Brain pericyte (primary cell): ENCODE measurements at places on chromosomes 4 and X.

- no peak for DNase-seq
Observed at GRCh38 chr4:2790583-2791517, 2.0 kb upstream of the SH3BP2 start.

DNA sequence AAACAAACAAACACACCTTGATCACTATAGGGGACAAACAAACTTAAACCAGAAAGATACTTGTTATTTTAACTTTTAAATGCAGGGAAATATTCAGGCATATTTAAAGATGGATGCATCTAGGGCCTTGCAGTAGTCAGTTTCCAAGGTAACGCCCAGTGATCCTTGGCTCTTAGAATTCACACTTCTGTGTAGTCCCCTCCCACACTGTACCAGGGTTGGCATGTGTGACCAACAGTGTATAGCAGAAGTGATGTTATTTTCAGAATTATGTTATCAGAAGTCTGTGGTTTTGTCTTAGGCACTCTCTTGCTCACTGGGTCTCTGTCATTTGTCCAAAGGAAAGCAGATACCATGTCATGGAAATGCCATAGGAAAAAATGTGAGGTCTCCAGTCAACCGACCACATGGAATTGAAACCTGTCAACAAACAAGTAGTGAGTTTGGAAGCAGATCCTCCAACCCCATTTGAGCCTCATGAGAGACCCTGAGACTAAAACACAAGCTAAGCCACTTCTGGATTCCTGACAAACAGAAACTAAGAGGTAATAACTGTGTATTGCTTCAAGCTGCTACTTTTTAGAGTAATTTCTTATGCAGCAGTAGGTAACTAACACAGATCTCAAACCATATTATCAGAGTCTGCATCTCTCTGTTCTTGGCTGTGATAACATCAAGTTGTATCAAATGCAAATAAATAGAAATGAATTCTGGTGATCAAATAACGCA lies 670.3 kb downstream of the KCTD8 start:
- no peak for DNase-seq

DNA sequence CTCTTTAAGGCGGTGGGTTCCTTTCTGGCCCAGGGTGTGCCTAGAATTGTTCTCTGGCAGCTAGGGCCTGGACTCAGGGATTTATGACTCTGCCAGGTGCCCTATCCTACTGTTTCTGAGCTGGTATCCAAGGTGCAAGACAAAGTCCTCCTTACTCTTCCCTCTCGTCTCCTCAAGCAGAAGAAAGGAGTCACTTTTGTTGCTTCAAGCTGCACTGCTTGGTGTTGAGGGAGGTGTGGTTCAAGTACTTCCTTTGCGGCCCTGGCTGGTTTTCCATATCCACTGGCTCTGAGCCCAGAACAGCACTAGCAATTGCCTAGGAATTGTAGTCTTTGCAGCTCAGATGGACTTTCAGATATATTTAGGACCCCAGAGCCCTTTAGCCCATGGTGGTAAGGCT lies 39.3 kb downstream of the RTL3 start:
- DNase-seq, result no peak

DNA sequence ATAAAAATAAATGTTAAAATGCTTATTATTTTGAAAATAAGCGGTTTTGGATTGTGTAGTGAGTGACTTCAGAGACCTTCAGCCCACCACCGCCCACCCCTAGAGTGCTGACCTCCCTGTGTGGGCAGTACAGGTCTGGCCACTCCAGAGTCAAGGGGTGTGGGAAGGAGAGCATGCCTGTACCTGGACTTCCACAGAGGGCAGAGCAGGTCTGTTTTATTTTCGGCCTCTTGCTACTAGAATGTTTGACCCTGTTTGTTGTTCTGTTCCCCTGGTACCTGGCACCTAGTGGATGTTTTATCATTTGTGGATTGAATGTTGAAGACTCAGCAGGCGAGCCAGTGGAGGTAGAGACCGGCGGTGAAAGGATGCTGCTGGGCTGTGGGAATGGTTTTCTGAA lies 14.3 kb downstream of the PIGG start:
- DNase-seq, result no peak

DNA sequence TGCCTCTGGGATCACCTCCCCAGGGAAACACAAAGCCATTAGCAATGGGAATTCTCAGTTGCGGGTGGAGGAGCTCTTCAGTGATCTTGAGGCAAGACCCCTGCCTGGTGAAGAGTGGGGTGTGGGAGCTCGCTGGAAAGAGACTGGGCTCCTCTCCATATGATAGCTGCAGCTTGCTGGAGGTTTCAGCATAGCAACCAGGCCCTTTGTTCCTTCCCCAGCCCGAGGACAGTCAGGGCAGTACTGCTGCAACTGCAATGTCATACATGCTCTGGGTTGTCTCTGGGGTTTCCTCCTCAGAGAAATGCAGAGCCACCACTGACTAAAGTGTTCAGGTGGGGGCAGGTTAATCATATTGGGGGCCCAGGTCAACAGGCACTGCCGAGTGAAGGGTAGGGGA lies 81.3 kb downstream of the ARHGAP24 start:
- DNase-seq, result no peak

GRCh38 chrX:69896046-69896445 lies 153.7 kb downstream of the AWAT2 start:
- DNase-seq, result no peak

DNA sequence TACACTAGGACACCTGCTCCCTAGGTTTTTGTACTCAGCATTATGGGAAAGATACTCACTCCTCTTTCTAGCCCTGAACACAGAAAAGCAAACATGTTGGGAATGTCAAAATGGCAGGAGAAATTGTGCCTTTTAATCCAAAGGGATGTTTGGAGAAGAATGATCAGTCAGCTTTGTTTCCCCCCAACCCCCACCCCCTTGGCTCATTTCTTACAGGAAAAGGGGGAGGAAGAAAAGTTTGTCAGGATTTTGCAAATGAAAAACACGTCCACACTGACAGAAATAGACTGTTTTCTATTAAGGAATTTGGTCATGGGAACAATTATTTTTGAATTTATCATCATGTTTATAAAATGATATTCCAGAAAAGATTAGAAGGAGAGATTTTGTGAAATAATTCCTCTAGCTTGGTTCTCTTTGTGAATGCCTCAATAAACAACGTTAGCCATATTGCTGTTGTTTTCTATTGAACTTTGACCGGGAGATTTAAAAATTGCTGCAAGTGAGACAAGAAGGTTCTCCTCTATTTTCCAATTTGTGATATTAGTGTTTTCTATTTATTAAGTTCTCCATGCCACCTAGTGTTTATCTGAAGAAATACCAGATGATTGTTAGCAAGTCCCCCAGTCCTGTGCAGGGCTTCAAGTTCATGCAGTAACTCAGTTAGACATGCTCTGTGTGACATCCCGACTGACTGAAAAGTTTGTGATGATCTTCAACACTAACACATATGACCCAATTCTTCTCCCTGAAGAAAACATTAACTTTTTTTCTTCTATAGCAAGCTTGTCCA lies 31.3 kb upstream of the TFDP3 start:
- DNase-seq, result no peak
